ENCODE measurements at places on chromosomes 3 and 15. TPM values are rescaled to one million over a fixed set of nuclear protein-coding genes. Genes with fewer than 3 reads are reported as not detected.

Gene CPN2
- not detected for total RNA-seq

Gene SUCNR1
- 0.23 TPM for total RNA-seq

Gene RAB6B
- total RNA-seq: 3.8 TPM

Gene PRKCI
- total RNA-seq: 21.0 TPM

Gene DNAH12
- 0.12 TPM for total RNA-seq

Gene TNNC1
- not detected for total RNA-seq

Gene ROPN1
- total RNA-seq: not detected

Gene CPA3
- not detected for total RNA-seq

Gene GOLGA8O
- total RNA-seq: not detected

Gene CDCP1
- total RNA-seq: 19.4 TPM

Gene PRR20G
- total RNA-seq: not detected

Gene RBMS3
- 24.0 TPM for total RNA-seq

Gene LRRC31
- not detected for total RNA-seq

Gene GABRA5
- not detected for total RNA-seq

Gene BCL2A1
- not detected for total RNA-seq

Gene LINGO1
- 0.18 TPM for total RNA-seq

Gene LTF
- total RNA-seq: not detected

Gene VPS8
- total RNA-seq: 31.7 TPM

Gene ZNF80
- not detected for total RNA-seq

Gene ROBO1
- 35.2 TPM for total RNA-seq

Gene ZIC4
- not detected for total RNA-seq

Gene CCDC71
- total RNA-seq: 40.8 TPM

Gene ISL2
- total RNA-seq: 0.19 TPM

Gene RAB7A
- total RNA-seq: 162 TPM

Gene TP63
- total RNA-seq: 0.39 TPM

Gene CYP19A1
- not detected for total RNA-seq

Gene STRA6
- total RNA-seq: 0.48 TPM

Gene GMNC
- 0.06 TPM for total RNA-seq

Data from glomerular endothelial cell (primary cell).